ENCODE measurements at places on chromosomes 2 and 18. TPM values are rescaled to one million over a fixed set of nuclear protein-coding genes. Genes with fewer than 3 reads are reported as not detected.

- DNase-seq, result peak; percentile 81
Observed at GRCh38 chr2:6943523-6943922, 26.3 kb downstream of the RNF144A start.

GRCh38 chr18:22275706-22276333 is 106.4 kb downstream of the GATA6 start:
- DNase-seq, result no peak

DUSP11 gene
- 22.4 TPM for total RNA-seq

MFSD2B gene
- total RNA-seq, result not detected

- no peak for DNase-seq
Observed at GRCh38 chr2:197158591-197159550, 151.7 kb downstream of the ANKRD44 start.

AOX1 gene
- 80.4 TPM for total RNA-seq

MARCHF4 gene
- total RNA-seq, result not detected

- DNase-seq, result no peak
Observed at GRCh38 chr2:22878121-22878520, 506.9 kb upstream of the KLHL29 start.

GRCh38 chr2:37648331-37649011 is 23.0 kb downstream of the CDC42EP3 start:
- DNase-seq, result no peak

DNA sequence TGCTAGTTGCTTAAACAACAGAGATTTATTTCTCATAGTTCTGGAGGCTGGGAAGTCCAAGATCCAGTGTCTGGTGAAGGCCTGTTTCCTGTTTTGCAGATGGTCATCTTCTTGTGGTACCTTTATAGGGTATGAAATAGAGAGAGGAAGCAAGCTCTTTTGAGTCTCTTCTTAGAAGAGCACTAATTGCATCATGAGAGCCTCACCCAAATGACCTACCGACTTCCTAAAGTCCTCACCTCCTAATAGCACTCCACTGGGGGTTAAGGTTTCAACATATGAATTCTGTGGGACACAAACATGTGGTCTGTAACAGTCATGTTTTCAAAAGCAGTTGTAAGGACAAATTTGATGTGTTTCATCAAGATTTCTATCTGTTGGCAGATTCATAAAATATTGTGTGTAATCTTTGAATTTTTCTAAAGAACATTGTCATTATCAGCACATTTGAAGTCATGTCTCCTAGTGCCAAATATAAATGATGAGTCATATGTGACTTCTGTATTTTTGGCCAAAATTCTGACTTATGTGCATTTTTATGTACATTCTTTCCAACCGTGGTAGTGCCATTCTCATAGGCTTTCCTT is 45.3 kb downstream of the CD28 start:
- DNase-seq, result no peak

CCDC85A gene
- 5.8 TPM for total RNA-seq

All from esophagus muscularis mucosa (tissue), 4 donors.